ENCODE measurements at places on chromosomes 1 and 21.

DNA sequence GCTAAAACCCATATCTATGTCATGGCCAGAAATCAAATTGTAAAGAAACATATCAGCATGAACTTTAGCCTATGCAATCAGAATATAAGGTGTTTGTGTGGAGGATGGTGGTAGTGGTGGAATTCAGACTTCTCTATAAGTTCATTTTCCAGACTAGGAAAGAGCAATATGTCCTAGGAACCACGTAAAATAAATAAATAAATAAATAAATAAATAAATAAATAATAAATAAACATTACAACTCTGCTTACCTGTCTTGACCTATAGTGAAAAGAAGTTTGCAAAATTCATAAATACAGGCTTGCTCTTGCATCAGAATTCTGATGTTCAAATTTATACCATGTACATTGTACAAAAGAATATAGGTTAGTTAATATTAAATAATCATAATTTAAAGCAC lies 1382.6 kb upstream of the ADGRL2 start:
- DNase-seq, result no peak

GRCh38 chr1:234205966-234206365 lies 167.3 kb upstream of the COA6 start:
- DNase-seq, result no peak

GRCh38 chr1:63810936-63811469 lies 37.2 kb downstream of the ROR1 start:
- no peak for DNase-seq

DNA sequence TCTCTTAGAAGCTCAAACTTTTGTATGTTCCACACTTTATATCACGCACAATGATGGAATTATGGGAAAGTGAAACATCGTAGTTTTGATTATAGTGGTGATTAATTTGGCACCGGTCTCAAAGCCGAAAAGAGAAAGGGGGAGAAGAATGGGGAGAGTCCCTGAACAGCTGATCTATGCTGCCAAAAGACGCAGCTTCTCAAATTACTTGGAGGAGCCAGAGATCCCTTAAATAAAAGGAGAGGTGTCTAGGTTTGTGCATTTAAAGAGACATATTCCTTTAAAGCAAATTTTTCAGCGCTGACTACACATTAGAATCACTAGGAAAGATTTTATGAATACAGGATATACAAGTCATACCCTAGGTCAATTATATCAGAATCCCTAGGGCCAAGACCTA lies 599.6 kb upstream of the ADAMTS5 start:
- no peak for DNase-seq

GRCh38 chr1:20787840-20788795 lies 1.0 kb upstream of the HP1BP3 start:
- no peak for DNase-seq

DNA sequence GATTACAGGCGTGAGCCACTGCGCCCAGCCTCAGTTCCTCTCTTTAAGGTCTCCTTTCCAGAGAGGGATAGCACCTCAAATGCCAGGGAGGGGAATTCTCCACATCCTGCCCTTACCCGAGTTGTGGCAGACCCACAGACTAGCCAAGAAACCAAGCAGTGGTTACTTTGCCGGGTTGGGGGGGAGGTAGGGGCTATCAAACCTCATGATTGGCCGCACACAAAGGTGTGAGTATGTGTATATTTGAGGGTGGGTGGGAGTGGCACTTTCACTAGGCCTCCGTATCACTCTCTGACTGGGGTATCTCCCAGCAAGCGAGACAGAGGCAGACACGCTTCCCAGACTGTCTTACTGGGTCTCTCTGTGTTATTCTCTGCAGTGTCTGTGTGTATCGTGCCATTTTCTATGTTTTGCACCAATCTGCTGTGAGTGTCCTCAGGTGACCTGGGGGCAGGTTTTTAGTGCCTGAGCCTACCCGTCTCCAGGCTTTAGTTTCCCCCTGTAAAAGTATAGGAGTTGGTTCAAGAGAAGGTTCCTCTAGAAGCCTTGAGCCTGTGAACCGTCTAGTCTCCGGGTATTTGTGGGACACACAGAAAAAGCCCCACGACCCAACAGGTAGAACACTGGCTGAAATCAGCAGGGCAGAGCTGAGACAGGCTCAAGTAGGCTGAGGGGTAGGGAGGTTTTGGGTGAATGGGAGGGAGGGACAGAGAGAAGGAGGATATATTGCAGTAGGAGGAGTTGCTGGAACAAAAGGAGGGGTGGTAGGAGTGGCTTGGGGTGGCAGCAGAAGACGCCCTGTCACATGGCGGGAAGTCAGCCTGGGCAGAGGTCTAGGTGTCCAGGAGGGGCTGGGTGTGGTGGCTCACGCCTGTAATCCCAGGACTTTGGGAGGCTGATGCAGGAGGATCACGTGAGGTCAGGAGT lies 10.3 kb downstream of the LMNA start:
- peak; percentile 70 for DNase-seq

- DNase-seq, result no peak
These were observed 135.4 kb upstream of the SOD1 start for GRCh38 chr21:31524140-31524539.

GRCh38 chr1:20276485-20277159 lies 14.1 kb upstream of the VWA5B1 start:
- DNase-seq, result no peak

GRCh38 chr21:31284797-31285397 lies 59.2 kb downstream of the TIAM1 start:
- DNase-seq, result no peak

DNA sequence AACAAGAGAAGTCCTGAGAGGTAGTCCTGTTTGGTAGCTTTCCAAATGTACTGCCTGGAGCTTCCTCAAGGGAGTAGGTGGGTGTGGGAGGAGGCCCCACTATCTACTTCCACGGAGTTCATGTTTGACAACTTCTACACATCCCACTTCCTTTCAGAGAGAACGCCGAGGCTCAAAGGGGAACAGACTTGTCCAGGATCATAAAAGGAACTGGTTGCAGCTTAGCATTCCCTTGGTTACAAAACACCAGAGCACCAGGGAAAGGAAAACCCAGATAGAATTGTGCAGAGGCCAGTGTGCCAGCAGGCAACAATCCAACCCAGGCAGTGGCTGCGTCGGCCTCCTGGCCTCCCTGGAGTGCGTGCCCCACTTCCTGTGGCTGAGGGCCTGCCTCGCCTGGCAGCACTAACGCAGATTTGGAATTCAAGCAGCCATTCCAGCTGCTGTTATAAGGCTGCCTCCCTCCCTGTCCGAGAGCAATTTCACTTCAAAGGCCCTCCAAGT lies 4.2 kb upstream of the RAP1GAP start:
- no peak for DNase-seq

GRCh38 chr1:107244709-107245500 lies 104.1 kb downstream of the NTNG1 start:
- DNase-seq, result no peak

GRCh38 chr1:241219449-241219848 lies 137.6 kb downstream of the RGS7 start:
- no peak for DNase-seq

GRCh38 chr1:2323451-2323974 lies 67.8 kb downstream of the MORN1 start:
- DNase-seq, result no peak

DNA sequence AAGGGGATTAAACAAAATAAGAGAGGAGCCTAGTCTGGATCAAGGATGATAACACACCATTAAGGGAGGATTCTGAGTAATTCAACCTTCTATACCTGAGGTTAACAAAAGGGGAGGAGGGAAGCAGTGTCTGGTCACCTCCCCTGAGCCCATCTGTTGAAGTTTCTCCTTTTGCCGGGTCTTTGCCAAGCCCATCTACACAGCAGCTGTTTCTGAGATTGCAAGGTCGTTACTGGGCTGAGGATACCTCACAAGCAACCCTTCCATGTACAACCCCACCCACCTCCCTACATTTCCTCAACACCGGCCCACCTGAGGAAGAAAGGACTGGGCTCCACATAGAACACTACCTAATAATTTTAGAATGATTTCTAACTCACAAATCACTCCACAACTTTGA lies 26.3 kb downstream of the LRRC52 start:
- DNase-seq, result no peak

DNA sequence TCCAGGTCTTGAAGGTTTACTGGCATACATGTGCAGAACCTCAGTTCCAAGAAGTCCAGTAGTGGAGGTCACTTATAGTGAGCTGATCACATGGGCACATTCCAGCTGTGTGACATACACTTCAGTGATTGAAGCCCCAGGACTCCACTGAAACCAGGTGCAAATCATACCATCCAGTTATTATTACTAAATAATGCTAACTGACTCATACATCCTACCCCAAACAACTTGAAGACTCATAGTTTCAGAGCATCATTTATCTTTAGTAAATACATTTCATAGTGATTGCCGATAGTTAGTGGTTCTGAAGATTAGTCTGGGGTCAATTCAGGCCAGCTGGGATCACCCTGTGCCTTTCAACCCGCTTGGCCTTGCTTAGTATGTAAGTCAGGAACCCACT lies 137.9 kb upstream of the UBE2U start:
- DNase-seq, result no peak

DNA sequence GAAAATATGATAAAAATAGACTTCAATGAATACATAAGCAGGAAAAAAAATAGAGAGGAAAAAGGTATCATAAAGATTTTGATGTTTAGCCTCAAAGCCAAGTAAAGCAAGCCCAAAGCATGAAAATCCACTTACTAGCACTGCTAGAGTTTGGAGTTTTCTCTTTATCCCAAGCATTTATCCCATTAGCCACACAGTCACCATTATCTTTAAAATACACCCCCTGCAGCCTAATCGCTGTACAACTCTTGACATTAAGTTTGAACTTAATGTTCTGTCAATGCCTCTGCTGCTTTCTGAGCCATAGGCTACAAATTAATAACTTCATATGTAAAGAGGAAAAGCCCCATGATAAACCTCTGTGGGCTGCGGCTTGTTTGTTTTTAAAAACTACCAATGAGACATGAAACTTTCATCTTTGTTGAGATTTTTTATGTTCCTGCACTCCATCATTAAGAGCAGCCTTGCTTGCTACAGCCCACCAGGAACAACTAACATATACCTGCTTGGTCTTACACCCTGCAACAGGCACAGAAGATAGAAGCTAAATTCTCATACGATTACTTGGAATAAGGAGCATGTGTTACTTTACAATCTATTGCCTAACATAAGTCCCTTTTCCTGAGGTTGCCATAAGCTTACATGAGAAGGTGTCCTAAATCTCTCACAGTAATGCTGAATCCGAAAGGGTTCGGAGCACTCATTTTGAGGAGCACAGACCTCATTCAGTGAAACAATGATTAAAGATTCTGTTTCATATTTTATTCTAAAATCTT lies 202.4 kb downstream of the SMYD3 start:
- DNase-seq, result no peak

GRCh38 chr1:53862507-53862906 lies 24.4 kb upstream of the NDC1 start:
- DNase-seq, result no peak

DNA sequence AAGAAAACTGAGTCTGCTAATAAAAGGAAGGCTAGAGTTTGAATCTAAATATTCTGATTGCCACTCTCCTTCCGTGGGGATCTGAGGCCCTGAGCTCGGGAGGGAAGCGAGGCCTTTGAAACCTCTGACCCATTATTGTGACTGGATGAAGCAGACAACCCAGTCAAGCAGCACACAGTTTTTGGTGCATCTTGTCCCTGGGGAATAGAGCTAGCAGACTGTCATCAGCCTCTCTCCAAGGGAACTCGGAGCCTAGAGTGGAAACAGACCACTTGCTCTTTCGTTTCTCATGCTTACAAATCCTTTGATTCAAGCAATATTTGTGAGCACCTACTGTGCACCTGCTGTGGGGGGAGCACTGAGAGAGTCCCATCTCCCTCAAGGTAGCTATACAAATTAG lies 133.2 kb upstream of the KLHDC7A start:
- DNase-seq, result no peak

DNA sequence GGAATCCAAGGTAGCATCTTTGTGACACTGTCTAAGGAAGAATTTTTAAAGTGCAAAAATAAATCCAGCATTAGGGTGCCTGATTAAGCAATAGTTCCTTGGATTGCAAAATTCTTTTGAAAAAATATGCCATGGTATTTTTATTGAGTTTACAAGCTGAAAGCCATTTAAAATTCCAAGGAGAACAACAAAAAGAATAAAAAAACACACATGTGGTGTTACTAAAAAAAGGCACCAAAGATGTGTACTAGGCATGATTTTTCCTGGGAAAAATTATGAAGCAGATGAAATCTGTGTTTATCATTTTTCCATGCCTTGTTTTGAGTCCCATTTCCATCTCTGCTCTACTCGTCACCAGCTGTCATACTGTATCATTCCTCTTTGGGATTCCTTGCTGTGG lies 157.0 kb upstream of the ZNHIT6 start:
- no peak for DNase-seq

DNA sequence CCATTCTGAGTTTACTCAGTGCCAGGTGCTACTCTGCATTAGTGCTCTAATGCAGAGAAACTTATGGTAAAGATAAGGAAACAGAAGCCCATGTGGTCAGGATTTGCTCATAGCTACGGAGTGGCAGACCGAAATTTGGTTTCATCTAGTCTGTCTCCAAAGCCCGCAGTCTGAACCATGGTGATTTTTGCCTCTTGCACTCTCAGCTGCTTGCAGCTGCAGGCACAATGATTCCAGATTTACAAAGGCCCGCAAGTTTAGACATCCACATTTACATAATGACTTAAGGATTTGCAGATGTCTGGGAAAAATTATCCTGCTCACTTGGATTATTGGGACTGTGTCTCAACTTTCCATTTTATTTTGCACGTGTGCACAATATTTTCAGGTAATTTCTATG lies 161.3 kb upstream of the KCNJ6 start:
- DNase-seq, result no peak

GRCh38 chr1:39507230-39507928 lies 15.9 kb downstream of the BMP8A start:
- DNase-seq, result no peak

DNA sequence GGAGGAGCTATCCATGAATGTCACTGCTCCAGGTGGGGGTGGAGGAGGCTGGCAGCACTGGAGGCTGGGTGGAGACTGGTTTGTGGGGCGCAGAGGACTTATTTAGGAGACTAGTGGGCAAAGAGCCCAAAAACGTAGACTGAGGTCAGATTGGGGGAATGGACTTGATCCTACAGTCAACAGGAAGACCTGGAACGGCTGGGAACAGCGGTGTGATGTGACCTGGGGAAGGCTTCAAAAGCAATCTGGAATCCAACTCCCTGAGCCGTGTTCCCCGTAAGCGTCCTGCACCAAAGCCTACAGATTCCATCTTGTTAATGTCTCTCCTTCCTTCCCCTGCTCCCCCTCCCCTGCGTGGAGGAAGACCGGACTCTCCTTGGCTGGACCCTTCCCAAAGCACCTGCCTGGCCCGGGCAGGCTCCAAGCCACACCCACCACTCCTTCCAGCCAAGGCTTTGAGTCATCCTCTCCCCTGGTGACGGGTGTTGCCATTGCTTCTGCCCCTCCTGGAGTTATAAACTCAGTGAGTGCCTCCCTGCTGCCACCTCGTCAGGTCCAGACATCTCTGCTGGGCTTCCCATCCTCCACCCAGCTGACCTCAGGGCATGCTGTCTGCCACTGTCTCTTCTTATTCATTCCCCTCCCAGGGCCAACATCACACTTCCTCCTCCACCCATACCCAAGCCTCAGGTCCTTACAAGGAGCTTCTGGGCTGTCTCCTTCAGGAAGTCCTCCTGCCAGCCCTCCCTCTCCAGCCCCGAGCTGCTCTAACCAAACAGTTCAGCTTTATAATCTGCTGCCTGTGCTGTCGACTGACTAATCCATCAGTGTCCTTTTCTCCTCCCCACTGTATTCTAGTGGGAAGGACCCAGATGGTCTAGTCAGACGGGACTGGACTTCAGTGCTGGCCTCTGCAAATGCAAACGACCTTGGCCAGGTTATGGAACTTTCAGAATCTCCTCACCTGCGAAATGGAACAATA lies 1.6 kb upstream of the CLSTN1 start:
- peak; percentile 65 for DNase-seq

- no peak for DNase-seq
These were observed 13.7 kb downstream of the BLACAT1 start for GRCh38 chr1:205442051-205442725.

- DNase-seq, result no peak
These were observed 16.8 kb downstream of the TNFSF4 start for GRCh38 chr1:173190101-173190936.
